ENCODE measurements at places on chromosomes 6 and 20.

DNA sequence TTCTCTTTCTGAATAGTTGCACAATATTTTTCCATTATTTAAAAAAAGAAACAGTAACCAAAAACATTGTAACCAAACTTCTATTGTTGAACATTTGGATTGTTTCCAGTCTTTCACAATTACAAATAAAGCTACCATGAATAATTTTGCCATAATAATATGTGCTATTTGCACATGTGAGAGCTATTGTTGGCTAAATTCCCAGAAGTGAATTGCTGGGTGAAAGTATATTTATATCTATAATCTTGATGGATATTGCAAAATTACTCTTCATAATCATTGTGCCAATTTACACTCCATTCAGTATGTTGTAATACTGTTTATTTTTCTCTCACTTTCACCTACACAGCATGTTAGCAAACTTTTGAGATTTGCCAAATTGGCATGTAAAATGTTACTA, 36.6 kb upstream of the SLC22A16 start:
- DNase-seq: no peak

GRCh38 chr6:138774370-138774769, 801 bp downstream of the CCDC28A start:
- no peak for DNase-seq

- no peak for DNase-seq
These were observed 57.3 kb upstream of the SMIM29 start for GRCh38 chr6:34305982-34306708.

- peak; percentile 54 for DNase-seq
These were observed 838 bp downstream of the STMN3 start for GRCh38 chr20:63652192-63652980.

DNA sequence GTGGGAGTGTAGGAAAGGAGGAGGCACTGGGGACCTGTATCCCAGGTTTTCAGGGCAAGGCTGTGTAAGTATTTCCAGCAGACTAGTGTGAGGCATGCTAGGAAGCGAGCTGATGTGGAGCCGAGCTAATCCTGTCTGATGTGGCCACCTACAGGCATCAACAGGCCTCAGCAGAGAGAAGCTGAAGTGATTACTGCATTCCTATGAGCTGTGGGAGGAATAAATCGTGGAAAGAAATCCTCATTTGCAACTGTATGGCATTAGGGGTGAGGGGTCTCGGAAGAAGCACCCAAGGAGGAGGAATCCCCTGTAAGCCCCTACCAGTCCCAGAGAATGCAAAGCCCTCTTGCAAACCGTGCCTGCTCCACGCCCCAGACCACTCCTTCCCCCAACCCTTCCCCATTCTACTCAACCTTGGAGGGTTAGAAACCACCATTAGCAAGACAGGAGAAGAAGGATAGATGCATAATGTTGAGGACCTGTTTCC, 41.6 kb downstream of the C6orf15 start:
- no peak for DNase-seq

DNA sequence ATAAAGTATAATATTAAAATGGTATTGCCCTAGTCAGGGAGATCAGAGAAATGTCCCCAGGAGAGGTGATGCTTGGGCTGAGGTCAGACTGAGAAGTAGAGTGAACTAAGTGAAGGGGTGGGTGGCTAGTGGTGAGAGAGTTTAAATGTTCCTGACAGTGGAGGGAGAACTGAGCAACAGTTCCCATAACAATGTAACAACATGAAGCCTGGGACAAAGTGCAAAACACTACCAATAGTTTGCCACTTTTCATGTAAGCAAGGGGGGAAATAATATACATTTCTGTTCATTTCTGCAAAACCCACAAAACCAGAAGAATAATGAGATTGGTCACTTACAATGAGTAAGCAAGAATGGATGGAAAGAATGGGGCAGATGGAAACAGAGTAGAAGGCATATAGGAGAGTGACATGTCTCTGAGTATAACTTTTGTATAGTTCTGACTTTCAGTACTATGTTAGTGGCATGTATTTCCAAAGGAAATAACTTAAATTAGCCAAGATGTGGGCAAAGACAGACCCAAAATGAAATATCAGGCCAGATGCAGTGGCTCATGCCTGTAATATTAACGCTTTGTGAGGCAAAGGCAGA, 13.3 kb upstream of the FAXC start:
- no peak for DNase-seq

GRCh38 chr6:3799719-3800118, 48.2 kb upstream of the PXDC1 start:
- DNase-seq: no peak

DNA sequence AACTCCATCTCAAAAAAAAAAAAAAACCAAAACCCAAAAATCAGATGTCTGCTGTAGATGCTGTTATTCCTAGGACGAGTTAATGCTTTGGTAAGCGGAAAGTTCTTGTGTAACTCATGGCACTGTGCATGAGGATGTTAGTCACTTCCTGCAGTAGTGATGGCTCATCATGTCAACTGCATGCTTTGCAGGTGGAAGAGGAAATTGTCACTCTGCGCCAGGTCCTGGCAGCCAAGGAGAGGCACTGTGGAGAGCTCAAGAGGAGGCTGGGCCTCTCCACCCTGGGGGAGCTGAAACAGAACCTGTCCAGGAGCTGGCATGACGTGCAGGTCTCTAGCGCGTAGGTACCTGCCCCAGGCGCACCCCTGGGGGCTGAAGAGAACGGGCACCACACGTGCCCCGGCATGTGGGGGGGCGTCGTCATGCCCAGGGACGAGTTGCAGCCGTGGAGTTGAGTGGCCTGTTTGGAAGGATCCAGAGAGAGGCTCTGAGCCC, 8.5 kb downstream of the TPD52L2 start:
- peak; percentile 41 for DNase-seq

GRCh38 chr6:37826188-37826587, 6.7 kb downstream of the ZFAND3 start:
- DNase-seq: no peak

DNA sequence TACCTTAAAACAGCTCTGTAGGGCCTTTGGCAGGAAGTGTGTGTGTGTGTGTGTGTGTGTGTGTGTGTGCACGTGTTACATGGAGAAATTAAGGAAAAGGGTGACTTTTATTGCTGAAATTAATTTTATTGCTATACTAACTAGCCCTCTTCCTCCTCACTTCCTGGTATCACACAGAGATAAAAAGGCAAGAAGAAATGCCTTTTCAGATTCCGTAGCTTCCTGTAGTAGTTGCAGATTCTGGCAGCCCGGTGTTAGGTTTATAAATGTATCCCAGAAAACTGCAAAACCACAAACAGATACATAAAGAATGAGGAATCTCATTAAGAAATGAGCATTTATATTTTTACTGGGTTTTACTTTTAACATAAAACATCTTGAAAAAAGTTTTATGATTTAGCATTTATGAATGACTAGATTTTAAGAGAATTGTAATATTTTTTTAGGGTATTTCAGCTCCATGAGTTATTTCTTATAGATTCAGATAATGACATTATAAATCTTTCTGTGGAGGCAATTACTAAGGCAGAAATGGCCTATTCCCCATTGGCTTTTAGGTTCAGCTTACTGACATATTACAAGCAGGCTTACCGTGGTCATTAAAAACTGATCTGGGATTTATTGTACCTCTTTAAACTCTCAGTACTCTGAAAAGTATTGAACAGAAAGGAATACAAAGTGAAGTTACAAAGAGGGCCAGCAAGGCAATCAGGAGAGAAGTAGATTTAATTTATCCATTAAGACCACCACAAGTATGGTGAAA, 249.1 kb upstream of the TSHZ2 start:
- no peak for DNase-seq

DNA sequence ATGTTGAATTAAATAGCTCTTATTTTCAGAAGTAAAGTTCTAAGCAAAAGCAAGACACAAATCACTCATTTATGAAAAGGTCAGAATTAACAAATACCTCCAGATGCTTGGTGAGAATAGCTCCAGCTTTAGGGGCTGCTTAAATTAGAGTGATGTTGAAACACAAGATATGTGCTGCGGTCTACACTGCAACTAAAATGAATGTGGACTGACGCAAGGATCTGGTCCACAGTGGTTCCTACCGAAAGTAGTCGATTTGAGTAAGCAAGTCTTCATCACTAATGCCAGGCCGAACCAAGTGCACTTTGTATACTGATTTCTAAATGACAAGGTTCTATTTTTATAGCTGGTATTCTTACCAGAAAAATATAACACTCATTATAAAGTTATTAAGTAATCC, 96.3 kb downstream of the PRDM1 start:
- DNase-seq: no peak

DNA sequence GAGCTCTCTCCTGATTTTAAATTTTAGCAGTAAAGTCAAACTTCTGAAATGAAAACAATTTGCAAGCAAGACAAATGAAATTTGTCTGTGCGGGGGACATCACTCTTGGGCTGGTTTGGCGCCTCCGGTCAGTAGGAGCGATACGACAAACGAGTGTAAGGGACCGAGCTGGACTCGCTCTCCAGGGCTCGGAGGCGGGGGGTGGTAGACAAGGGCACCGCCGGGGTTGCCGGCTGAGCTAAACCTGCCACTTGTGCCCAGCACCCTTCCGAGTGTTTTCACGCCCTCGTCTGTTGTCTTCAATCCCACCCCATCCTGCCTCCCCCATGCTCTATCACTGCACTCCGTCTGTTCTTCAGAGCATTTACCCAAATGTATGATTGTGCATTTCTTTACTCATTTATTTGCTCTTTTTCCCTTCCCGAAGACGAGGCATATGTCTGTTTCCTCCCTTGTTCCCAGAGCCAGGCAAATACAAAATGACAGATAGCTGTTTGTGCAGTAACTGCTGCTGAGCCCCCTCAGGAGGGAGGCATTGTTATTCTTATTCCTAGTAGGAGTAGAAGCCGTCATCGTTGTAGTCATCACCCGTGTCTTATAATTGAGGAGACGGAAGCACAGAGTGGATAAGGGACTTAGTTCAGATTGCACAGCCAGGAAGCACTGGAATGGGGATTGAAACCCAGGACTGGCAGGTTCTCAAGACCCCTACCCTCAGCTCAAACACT, 62.8 kb upstream of the APCDD1L start:
- no peak for DNase-seq

GRCh38 chr6:7268816-7269555, 44.0 kb downstream of the SSR1 start:
- DNase-seq: no peak

DNA sequence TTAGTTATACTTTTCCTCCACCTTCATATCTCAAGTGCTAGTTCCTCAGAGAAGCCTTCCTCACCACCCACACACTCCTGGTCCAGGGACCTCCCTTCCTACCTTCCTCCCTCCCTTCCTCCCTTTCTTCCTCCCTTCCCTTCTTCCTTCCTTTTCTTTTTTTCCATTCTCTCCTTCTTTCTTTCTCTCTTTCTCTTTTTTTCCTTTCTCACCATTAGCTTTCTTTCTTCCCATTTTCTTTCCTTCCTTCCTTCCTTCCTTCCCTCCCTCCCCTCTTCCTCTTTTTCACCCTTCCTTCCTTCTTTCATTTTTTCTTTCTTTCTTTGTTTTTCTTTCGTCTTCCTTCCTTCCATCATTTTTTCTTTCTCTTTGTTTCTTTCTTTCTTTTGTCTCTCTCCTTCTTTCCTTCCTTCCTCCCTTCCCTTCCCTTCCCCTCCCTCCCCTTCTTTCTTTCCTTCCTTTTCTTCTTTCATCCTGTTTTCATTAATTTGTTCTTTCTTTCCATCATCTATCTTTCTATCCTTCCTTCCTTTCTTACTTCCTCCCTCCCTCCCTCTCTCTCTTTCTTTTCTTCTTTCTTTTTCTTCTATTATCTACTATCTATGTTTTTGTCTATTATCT, 416.0 kb downstream of the PLCB1 start:
- no peak for DNase-seq

GRCh38 chr6:150290429-150290828, 78.4 kb upstream of the IYD start:
- no peak for DNase-seq

DNA sequence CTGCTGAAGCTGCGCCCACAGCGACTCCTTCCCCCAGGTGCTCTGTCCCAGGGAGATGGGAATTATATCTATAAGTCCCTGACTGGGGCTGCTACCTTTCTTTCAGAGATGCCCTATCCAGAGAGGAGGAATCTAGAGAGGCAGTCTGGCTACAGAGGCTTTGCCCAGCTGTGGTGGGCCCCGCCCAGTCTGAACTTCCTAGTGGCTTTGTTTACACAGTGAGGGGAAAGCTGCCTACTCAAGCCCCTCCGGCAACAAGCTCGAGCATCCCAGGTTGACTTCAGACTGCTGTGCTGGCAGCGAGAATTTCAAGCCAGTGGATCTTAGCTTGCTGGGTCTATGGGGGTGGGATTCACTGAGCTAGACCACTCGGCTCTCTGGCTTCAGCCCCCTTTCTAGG, 152.5 kb upstream of the MAP3K7 start:
- no peak for DNase-seq

DNA sequence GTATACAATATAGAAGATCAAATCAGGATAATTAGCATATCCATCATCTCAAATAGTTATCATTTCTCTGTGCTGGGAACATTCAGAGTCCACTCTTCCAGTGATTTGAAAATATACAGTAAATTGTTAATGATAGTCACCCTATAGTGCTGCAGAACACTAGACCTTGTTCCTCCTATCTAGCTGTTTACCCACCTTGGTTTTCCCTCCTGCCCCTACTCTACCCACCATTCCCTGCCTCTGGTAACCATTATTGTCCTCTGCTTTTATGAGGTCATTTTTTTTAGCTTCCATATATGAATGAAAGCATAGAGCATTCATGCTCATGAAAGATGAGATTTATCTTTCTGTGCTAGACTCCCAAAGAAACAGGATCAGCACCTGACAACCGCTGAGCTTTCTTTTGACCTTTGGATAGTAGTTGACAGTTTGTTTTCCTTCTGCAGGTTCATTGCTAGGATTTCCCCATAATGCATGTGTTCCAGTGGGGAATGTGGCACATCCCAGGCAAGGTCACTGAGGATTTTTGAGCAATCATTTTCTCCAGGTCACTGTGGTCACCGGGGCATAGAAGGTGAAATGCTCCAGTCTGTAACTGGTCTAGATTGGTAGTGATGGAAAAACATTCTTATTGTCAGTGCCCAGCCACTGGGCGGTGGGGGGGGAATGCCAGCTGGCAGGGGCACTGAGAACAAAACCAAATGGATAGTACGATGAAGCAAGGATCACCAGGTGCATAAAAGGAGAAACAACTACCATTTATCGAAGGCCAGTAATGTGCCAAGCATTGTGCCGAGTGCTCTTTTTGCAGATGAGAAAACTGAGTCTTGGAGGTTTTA, 33.6 kb upstream of the BCAS1 start:
- no peak for DNase-seq

GRCh38 chr6:115901896-115902295, 158.8 kb downstream of the FRK start:
- DNase-seq: no peak

DNA sequence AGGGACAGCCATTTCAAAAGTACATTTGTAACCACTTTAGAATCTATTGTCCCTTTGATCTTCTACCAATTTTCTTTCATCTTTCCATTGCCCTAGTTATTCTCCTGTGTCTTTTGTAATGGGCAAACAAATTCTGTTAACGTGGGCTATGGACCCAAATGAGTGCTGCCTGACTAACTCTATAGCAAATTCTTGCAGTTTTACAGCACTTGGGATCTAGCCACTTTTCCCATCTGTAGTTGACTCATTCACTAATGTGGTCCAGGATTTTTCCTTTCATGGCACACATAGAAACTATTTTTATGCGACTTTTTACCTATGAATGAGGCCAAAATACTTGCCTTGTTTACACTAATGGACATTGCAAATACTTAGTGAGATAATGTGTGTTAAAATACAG, 52.0 kb downstream of the GRIK2 start:
- DNase-seq: no peak

- no peak for DNase-seq
These were observed 197.1 kb downstream of the CDH4 start for GRCh38 chr20:61449057-61449609.

GRCh38 chr20:53227523-53227922, 255.4 kb downstream of the TSHZ2 start:
- no peak for DNase-seq

All from CD4-positive, alpha-beta T cell treated with Interleukin-10 for 1 hour (primary cell).